Stimulated activated CD8-positive, alpha-beta memory T cell treated with anti-CD3 and anti-CD28 coated beads, Interleukin-7, amount 100 ng/mL, for 1 hour (primary cell): ENCODE measurements at places on chromosomes 3 and 15.

GRCh38 chr3:172707030-172707429 is 3.8 kb downstream of the NCEH1 start:
- no peak for DNase-seq

GRCh38 chr3:186965141-186965879 is 35.0 kb downstream of the ST6GAL1 start:
- no peak for DNase-seq

DNA sequence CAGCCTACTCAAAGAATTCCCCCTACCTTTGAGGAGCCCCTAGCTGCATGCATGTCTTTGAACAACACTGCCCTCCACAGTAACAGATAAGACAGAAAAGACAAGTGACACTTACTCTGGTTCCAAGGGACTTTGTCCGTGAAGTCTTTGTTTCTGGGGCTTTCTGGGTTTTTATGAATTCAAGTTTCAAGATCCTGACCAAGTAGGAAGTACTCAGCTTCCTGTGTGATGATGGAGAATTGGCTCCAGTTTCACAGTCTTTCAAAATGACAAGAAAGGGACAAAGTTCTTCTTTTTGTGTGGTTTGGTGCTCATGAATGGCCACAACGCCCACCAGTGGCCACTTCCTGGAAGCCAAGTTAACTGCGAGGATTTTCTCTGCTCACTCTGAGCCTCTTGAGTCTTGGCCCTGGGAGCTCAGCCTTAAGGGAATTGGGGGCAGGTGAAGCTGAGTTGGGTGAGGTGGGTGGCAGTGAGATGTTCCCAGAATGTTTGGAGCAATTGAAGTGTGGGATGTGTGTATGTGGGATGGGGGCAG is at the start of gene CCR1:
Gene CCR1 (minus strand): TSS at position 147 of the 538 bp plus-strand sequence. CDS start 4,000 bp downstream, outside the sequence.
- no peak for DNase-seq

DNA sequence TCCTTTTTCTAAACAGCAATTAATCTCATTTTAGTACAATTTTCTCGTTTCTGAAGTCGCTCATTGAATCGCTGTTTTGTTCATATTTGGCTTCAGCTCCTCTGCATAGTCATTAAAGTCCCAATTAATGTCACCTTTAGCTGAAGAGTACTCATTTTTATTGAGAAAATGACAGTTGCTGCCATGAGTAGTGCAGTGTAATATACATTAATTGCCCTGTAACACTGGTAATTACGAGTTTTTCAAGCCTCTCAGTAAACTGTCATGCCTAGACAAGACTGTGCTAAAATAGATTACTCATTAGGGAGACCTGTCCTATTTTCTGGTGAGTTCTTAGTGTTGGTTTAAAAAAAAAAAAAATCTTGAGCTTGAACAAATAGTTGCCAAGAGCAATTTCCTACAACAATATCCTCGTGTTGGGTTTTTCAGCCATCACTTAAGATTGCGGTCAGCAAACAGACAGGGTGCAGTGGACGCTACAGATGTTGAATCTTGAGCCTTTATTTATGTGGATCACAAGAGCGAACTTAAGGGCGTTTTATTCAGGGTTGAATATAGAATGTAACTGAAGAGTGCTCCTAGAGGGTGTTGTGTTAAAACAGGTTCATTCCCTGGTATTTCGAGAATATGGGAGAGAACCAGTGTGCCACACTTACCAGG is 176.0 kb downstream of the CDIN1 start:
- no peak for DNase-seq

DNA sequence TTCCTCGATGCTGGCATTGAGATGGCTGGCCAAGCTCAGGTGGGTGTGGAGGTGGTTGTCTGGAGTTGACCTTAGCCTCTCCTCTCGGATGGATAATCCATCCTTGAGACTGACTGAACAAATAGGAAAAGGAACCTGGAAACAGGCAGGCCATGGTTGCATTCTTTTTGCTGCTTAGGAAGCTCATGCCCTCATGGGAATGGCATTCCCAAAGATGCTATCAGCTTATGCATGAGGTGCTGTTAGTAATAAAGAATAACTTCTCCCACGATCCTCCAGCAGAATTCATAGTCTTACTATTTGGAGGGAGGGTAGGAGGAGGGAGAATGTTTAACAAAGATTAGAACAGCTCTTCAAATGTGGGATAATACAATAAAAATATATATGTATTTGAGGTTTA is 303.0 kb upstream of the TPM1 start:
- DNase-seq: no peak

DNA sequence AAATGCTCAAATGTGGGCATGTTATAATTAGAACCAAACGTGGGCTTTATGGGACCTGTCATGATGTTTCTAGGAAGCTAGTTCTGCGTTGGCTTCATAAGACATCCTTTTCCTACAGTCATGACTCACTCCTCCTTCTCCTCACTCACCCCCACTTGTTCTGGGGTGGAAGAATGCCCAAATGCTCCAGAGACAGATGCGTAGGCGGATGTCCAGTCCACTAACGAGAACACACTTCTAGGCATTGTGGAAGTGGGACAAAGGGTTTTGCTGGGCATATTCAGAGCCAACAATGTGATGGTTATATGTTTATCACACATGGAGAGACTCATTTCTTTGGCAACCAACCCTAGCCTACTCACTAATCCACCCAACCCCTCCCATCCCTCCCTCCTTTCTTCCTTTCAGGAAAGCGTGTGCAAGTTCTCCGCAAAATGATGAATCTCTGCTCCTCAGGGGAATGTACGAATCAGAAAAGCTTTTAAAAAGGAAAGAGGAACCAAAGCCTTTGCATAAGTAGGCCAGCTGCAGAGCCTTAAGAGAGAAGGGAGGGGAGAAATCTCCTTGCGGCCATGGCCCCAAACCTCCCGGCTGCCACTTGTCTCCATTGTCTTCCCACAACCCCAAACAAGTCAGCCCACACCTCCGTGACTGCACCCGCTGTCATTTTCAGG is 123.0 kb upstream of the SPRED1 start:
- DNase-seq: no peak

GRCh38 chr3:139302084-139302800 is 41.6 kb upstream of the MRPS22 start:
- DNase-seq: no peak

DNA sequence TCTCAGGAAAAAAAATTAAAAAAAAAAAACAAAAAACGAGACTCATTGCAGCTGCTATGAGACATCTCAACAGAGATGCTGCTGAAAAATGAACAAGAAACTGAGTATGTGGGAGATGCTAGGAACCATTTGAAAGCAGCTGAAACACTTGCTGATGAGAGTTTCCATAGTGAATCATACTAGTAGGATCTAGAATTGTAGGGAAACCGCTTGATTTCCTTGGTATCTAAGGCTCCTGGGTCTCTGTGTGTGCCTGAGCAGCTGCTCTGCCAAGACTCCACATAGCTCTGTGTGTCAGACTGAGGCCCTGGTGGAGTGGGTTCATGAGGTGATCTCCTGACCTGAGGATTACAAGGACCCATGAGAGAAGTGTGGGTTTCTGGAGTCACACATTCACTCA is 313.4 kb upstream of the NECTIN3 start:
- no peak for DNase-seq

GRCh38 chr3:125045965-125046364 is 9.8 kb downstream of the HEG1 start:
- no peak for DNase-seq
